ENCODE measurements at places on chromosomes 2 and 18.
A peak's percentile ranks its signal among the peaks of the same experiment; 100 is the strongest.

- DNase-seq = no peak
These were observed 711.2 kb upstream of the SALL3 start for GRCh38 chr18:78268226-78268988.

GRCh38 chr2:61470122-61470951 lies 550 bp downstream of the USP34 start:
- peak; percentile 77 for DNase-seq

DNA sequence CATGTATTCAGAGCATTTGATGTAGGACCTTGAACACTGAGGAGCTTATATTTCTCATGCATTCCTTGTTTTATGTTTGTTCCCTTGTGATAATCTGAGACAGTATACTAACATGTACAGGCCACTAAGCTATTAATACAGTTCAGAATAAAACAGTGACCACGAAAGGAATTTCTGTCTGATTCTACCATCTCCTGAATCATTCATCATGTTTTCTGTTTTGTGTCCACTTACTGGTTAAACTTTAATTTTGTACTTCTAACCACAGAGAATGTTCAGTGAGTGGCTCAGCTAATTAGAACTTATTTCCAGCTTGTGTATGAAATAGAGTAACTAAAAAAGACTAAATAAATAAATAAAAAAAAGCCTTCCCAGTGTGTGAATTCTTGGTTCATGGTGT lies 110.4 kb downstream of the LRP1B start:
- DNase-seq = no peak

DNA sequence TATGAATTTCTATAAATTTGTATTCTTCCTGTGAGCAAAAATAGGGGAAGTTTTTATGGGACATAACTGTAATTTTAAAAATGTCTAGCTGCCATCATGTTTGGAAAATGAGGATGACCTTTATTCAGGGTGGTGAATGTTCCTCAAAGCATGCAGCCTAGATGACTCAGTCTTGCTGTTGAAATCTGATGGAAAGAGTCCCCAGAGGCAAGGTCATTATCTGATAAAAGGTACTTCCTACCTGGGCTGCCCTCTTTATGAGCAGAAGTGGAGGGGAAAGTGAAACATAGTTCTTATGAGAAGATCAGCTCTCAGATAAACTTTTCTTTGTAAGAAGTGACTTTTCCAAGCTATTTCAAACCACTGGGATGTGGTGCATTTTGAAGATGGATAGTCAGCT lies 1144.7 kb upstream of the PIK3C3 start:
- no peak for DNase-seq

- no peak for DNase-seq
These were observed 89.7 kb upstream of the CXCR4 start for GRCh38 chr2:136207665-136208064.

DNA sequence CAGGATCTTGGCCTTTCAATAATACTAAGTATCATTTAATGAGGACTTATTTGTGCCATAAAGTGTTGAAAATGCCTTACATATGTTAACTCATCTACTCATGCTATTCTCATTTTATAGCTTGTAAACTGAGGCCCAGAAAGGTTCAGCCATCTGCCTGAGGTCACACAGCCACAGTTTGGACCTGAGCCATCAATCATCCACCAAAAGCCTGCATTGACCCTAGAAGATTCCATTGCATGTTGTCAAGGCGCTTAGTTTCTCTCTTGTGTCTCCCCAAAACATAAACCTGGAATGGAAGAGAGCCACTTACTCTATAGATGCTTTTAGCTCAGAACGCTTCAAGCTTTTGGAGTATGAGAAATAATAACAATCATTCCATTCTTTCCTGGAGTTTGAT lies 26.8 kb downstream of the NPAS2 start:
- no peak for DNase-seq

DNA sequence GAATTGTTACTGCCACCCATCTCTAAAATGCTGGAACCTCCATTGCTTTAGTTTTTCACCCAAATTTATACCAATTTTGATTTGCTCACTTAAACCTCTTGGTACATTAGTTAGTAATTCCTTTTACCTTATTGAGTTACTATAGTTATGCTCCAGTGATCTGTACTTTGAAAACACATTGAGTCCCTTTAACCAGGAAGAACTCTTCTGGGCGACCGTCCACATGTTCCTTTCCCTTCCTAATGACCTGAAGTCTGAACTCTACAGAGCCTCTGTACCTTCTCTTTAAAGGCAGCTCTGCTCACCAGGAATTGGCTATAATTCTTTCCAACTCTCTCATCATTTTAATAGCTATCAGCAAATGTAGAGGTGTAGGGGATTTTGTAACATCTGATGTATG lies 290.0 kb downstream of the NEDD4L start:
- no peak for DNase-seq

DNA sequence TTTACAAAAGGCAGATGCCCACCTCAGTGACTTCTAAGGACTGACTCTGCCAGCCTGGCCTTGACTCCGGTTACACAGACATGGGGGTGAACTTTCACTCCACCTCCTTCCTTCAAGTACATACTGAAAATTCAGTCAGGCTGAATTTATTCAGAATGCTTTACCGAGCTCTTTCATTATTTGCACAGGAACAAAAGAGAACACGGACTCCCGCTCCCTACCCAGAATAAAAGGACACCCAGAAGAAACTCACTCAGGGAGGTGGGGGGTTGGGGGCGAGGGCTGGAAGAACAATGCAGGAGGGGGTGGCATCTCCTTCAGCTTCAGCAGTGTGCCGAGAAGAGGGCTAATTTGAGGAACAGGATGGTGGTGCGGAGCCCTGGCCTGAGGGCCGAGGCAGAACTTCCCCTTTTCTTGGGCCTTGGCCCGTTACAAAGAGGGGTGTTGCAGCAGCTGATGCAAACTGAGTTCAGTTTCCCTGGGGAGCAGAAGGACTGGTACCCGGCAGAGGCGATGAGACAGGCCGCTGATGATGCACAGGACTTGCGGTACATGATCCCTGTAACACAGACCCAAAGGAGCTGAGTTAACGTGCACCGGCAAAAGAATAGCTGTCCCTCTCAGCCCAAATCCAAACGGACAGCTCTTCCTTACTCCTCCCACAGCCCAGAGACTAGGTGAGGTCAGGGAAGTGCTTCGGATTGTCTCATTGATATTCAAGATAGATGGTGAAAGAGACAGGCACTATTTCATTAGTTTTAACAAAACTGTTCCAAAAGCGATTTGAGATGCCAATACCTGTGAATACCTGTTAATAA lies 24.1 kb downstream of the LYPD1 start:
- no peak for DNase-seq

- DNase-seq = no peak
These were observed 3.0 kb downstream of the GPR55 start for GRCh38 chr2:230921806-230922595.

DNA sequence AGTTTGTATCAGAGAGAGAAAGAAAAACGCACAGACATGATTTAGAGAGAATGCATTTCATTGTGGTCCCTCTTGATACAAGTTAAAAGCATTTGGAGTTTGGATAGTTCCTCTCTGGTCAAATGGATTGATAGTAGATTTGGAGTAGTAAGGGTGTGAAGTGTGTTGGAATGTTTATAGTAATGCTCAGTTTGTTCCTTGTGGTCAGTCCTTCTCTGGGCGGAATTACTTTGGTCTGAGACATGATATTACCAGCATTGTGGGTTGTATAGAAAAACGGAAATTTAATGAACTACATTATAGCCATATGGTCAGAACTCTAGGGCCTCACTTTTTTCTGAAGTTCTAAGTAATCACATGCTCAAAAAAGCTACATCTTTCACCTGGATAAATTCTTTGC lies 178.9 kb downstream of the AGAP1 start:
- DNase-seq = no peak

DNA sequence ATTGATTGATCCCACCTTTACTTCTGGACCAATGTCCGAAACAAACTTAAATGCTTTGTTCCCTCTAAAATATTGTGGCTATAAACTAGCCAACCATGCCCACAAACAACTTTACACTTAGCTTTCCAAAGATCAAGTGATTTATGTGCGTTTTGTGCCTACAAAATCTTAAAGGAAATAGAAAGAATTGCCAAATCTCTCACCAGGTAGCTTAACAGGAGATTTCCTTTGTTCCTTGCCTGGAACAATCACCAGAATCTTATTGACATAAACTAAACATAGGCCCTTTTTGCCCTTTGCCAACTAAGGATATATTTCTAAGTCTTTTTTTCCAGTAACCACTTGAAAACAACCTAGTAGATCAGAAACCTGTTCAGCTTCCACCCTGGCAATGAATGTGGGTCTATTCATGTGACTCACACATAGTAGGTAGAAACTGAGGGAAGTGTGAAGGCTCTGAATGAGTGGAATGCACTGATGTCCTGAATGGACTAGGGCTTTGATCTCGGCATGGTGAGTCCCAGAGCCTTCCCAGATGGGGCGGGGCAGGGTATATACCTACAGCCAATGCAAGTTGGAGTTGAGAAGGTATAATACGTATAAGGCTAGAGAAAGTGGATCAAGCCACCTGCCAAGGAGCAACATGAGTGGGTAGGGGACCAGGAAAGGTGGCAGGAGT lies 94.6 kb upstream of the PPP1CB start:
- DNase-seq = no peak

DNA sequence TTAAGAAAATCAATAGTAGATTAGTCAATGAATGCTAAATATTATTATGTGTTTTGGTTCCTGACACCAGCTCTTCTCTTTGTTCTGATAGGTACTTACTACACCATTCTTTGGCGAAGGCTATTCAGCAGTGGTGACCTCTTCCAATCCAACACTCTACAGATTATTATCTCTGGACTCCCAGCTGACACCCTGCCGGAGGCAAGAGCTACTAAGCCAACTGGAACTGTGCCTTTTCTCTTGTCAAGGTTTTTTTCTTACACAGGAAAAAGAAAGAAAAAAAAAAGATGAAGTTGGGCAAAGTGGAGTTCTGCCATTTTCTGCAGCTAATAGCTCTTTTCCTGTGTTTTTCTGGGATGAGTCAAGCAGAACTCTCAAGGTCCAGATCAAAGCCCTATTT lies 11.7 kb downstream of the CDH7 start:
- no peak for DNase-seq

Data from activated CD4-positive, alpha-beta T cell treated with anti-CD3 and anti-CD28 coated beads, Interleukin-2, amount 50 U/mL, for 1 hour (primary cell).